ENCODE measurements at places on chromosomes 7 and 10. TPM values are rescaled to one million over a fixed set of nuclear protein-coding genes. Genes with fewer than 3 reads are reported as not detected.

PLEKHS1 gene
- total RNA-seq, result under 0.01 TPM

OR2A1 gene
- under 0.01 TPM for total RNA-seq

PNLIPRP3 gene
- total RNA-seq, result 0.17 TPM

LIPK gene
- not detected for total RNA-seq

AKR1C4 gene
- not detected for total RNA-seq

CCL24 gene
- not detected for total RNA-seq

GPR85 gene
- 1.9 TPM for total RNA-seq

STEAP4 gene
- total RNA-seq, result 1.7 TPM

FAM25G gene
- not detected for total RNA-seq

SLC16A9 gene
- 0.33 TPM for total RNA-seq

LRMDA gene
- 2.0 TPM for total RNA-seq

CCDC172 gene
- total RNA-seq, result not detected

CRPPA gene
- 1.2 TPM for total RNA-seq

GBX1 gene
- total RNA-seq, result not detected

AGAP5 gene
- total RNA-seq, result 4.1 TPM

ATOH7 gene
- total RNA-seq, result not detected

FGFR2 gene
- 0.17 TPM for total RNA-seq

MMP21 gene
- total RNA-seq, result not detected

NXPH1 gene
- not detected for total RNA-seq

FAM25A gene
- not detected for total RNA-seq

GJD4 gene
- total RNA-seq, result not detected

COL13A1 gene
- 21.5 TPM for total RNA-seq

NRBF2 gene
- 42.8 TPM for total RNA-seq

ACBD7 gene
- total RNA-seq, result 0.99 TPM

OGDH gene
- total RNA-seq, result 79.6 TPM

ANKRD61 gene
- not detected for total RNA-seq

SPOCK2 gene
- 0.83 TPM for total RNA-seq

SVIL gene
- 261 TPM for total RNA-seq

TMEM184A gene
- not detected for total RNA-seq

SRRM3 gene
- total RNA-seq, result 2.8 TPM

CD36 gene
- total RNA-seq, result 2.5 TPM

TDRD1 gene
- total RNA-seq, result 0.50 TPM

KCNMA1 gene
- total RNA-seq, result 44.8 TPM

CPEB3 gene
- 0.66 TPM for total RNA-seq

ENO4 gene
- total RNA-seq, result 0.29 TPM

CALML5 gene
- total RNA-seq, result not detected

ZNF248 gene
- 10.4 TPM for total RNA-seq

GOLGA7B gene
- not detected for total RNA-seq

SYNPO2L gene
- not detected for total RNA-seq

CPA2 gene
- total RNA-seq, result not detected

BHLHA15 gene
- not detected for total RNA-seq

NPSR1 gene
- not detected for total RNA-seq

NOS3 gene
- total RNA-seq, result 2.0 TPM
